ENCODE measurements at places on chromosomes 4 and X. TPM values are rescaled to one million over a fixed set of nuclear protein-coding genes. Genes with fewer than 3 reads are reported as not detected.

- no peak for DNase-seq
- H3K27me3 ChIP-seq: no peaks in the 10 kb centered on the region
- H3K4me3 ChIP-seq: peak overlapping the region; percentile 85
These were observed 725 bp downstream of the SMC1A start for GRCh38 chrX:53421772-53422085.

- H3K4me1 ChIP-seq: no peaks in the 10 kb centered on the region
- no peak overlapping the region for H3K27ac ChIP-seq
- DNase-seq: no peak
- H3K4me3 ChIP-seq: no peak overlapping the region
- no peaks in the 10 kb centered on the region for H3K27me3 ChIP-seq
These were observed 234.6 kb downstream of the AFAP1 start for GRCh38 chr4:7705062-7705461.

DNA sequence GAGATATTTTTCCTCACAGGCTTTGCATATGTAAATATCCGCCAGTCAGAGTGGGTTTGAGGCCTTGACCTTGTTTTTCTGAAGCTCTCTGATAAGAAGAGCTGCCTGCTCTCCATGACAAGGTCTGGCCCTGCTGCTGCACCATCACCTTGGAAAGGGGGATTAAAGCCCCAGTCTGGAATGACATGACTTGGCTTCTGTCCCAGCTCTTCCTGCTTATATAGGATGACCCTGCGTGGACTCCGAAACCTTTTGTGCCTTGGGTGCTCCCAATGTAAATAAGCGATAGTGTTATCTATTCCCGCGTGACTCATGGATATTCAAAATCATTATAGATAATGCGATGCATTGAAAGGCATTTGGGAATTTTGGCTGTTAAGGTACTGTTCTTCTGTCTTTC is 139.3 kb downstream of the BMPR1B start:
- H3K4me3 ChIP-seq: no peak overlapping the region
- peaks cover 7% of the 10 kb centered on the region for H3K4me1 ChIP-seq
- no peak for DNase-seq
- H3K27ac ChIP-seq: no peak overlapping the region

DNA sequence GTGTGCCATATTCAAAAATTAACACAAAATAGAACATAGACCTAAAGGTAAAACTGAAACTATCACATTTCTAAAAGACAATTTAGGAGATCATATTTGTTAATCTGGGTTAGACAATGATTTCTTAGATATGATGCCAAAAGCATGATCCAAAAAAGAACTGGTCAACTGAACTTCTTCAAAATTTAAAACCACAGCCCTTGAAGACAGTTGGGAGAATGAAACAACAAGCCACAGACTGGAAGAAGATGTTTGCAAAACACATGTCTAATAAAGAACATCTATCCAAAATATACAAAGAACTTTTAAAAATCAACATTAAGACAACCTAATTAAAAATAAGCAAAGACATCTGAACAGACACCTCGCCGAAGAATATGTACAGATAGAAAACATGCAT is 19.5 kb downstream of the COMMD8 start:
- H3K27ac ChIP-seq: no peak overlapping the region
- H3K36me3 ChIP-seq: no peaks in the 10 kb centered on the region
- no peak overlapping the region for H3K4me3 ChIP-seq
- DNase-seq: no peak
- no peaks in the 10 kb centered on the region for H3K4me1 ChIP-seq

Gene ADH7
- not detected for total RNA-seq

GRCh38 chr4:127880763-127881562 is at the start of gene PLK4:
PLK4 (plus strand) TSS chr4:127880893; CDS start chr4:127881135, 242 bp downstream.
- peak within 1 kb of the TSS; percentile 85 for H3K4me3 ChIP-seq
- H3K36me3 ChIP-seq: no peaks in the 10 kb centered on the region
- H3K27ac ChIP-seq: peak within 1 kb of the TSS; percentile 72
- peak; percentile 96 for DNase-seq

Gene PGAM4
- total RNA-seq: not detected

DNA sequence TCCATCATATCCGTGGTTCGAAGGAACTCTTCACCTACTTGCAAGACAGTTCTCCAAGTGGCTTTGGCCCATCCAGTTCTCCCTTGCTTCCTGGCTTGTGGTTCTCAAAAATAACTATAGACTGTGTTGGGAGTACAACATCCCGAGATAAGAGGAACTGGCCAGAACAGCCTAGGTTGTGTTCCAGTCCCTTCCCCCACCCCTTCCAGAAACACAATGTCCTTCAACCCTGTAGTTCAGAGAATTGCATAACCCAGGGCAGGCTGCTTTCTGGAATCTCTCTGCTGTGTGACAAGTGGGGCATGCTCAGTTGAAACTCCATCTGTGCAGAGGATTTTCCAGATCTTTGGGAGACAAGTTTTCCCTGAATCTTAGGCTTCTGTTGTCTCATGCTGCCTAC is 206.5 kb downstream of the PCDH10 start:
- H3K4me3 ChIP-seq: no peak overlapping the region
- no peaks in the 10 kb centered on the region for H3K4me1 ChIP-seq
- no peak overlapping the region for H3K27ac ChIP-seq
- no peaks in the 10 kb centered on the region for H3K36me3 ChIP-seq

DNA sequence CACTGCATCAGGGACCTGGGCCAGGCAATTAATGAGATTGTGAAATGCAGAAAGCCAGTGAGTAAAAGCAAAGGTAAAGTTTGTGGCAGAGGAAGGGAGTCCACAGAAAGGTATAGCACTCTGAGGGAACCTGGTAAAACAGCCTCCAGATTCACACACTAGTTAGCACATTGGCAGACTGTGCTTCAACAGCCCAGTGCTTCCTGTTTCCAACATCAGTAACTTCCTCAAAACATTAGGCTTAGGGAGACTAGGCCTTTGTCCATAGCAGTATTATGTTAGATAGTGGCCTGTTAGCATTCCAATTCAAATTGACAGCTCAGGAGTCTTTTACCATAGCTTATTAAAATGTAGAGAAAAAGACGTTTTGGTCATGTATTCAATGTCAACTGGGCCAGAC is 582.6 kb upstream of the ACTRT1 start:
- H3K36me3 ChIP-seq: no peaks in the 10 kb centered on the region
- no peak overlapping the region for H3K4me3 ChIP-seq
- no peak overlapping the region for H3K27ac ChIP-seq
- no peaks in the 10 kb centered on the region for H3K4me1 ChIP-seq

DNA sequence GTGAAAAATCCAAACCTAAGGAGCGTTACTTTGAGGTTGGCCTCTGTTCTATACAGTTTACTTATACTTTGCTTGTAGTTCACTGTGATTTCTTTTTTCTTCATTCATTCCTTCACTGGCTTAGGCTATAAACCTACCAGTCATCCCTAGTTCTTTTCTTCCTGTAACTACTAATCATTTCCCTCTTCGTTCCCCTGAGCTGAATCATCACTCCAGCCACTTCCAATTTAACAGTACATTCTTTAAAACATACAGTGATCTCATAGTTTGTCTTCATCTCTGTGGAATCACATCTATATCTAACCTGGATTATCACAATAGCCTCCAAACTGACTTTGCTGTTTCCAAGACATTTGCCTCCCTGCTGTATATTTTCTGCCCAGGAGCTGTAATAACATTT is 25.2 kb upstream of the NPFFR2 start:
- H3K4me1 ChIP-seq: no peaks in the 10 kb centered on the region
- no peaks in the 10 kb centered on the region for H3K36me3 ChIP-seq
- DNase-seq: no peak
- no peak overlapping the region for H3K4me3 ChIP-seq

Gene FGF5
- total RNA-seq: not detected

GRCh38 chr4:3469386-3470243 is 6.5 kb downstream of the DOK7 start:
- no peak overlapping the region for H3K27ac ChIP-seq
- H3K36me3 ChIP-seq: no peaks in the 10 kb centered on the region
- no peak for DNase-seq
- H3K4me1 ChIP-seq: no peaks in the 10 kb centered on the region
- H3K4me3 ChIP-seq: no peak overlapping the region

- H3K4me1 ChIP-seq: peaks cover 3% of the 10 kb centered on the region
- no peaks in the 10 kb centered on the region for H3K27me3 ChIP-seq
- H3K27ac ChIP-seq: no peak overlapping the region
These were observed 269.2 kb downstream of the TRIML1 start for GRCh38 chr4:188408244-188409030.

Gene DCLK2
- total RNA-seq: 34.2 TPM

Gene ZNF185
- total RNA-seq: not detected

GRCh38 chr4:113344100-113344499 is 294.6 kb downstream of the ANK2 start:
- H3K4me1 ChIP-seq: no peaks in the 10 kb centered on the region
- no peak for DNase-seq
- peaks cover 7% of the 10 kb centered on the region for H3K36me3 ChIP-seq
- H3K27me3 ChIP-seq: no peaks in the 10 kb centered on the region
- H3K4me3 ChIP-seq: no peak overlapping the region
- no peak overlapping the region for H3K27ac ChIP-seq

DNA sequence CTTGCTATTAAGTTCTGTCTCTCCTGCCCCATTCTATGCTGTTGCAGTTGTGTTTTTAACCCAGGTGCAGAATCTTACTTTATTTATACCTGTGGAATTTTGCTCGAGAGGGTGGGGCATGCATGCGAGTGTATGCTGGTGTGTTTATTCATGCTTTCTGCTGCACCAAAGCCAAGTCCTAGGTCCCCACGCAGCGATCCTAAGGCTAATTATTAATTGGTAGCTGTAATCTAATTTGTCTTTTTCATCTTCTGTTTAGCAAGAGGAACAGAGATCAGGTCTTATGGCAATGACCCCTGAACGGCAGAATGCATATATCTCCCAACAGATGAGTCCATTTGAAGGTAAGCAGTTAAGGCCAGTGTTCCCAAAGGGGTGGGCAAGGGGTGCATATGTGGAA is 58.7 kb upstream of the MTM1 start:
- H3K27me3 ChIP-seq: no peaks in the 10 kb centered on the region
- H3K4me1 ChIP-seq: peaks cover 10% of the 10 kb centered on the region
- no peak overlapping the region for H3K27ac ChIP-seq
- DNase-seq: no peak
- H3K36me3 ChIP-seq: no peaks in the 10 kb centered on the region
- H3K4me3 ChIP-seq: no peak overlapping the region

GRCh38 chrX:37644381-37645305 is 40.9 kb upstream of the XK start:
- no peak overlapping the region for H3K4me3 ChIP-seq
- DNase-seq: no peak
- H3K27me3 ChIP-seq: no peaks in the 10 kb centered on the region
- H3K27ac ChIP-seq: no peak overlapping the region
- H3K4me1 ChIP-seq: no peaks in the 10 kb centered on the region

Gene AFM
- not detected for total RNA-seq

Gene MUC7
- not detected for total RNA-seq

DNA sequence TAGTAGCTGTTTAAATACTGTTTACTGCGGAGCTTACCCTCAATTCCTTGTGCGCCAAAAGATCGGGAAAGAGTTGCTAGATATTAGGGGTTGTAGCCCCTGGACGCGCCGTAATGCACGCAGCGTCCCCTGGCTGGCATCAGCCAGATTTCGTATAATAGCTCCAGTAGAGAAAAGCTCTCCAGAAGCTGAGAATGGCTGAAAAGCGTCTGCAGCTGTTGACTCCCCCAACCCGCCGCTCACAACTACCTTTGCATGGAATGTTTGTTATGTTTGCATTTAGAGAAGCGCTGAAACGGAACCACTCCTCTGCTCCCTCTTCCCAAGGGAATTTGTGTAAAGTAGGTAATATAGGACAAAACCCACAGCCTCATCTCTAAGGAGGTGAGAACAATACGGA is 3.7 kb downstream of the DOCK11 start:
- no peaks in the 10 kb centered on the region for H3K36me3 ChIP-seq
- no peak for DNase-seq
- no peak overlapping the region for H3K4me3 ChIP-seq
- H3K27me3 ChIP-seq: no peaks in the 10 kb centered on the region

DNA sequence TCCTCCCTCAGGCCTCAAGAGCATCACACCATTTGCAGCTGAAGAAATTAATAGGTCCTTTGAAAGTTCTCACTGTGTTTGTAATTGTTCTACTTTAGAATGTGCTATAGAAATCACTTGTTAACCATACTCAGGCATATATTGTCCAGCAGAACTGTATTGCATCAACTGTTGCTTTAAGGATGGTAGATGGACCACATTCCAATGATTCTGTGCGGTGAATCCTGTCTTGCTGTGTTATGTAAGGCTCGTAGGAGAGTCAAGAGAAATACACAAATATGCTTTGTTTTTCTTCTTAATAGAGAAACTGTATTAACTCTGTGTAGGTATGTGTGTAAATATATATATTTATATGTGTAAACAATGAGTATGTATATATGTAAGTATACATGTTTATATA is 6.3 kb upstream of the ADGRA3 start:
- no peak for DNase-seq
- H3K27ac ChIP-seq: no peak overlapping the region
- no peaks in the 10 kb centered on the region for H3K36me3 ChIP-seq

Gene CTAG2
- total RNA-seq: not detected

Data from ascending aorta (tissue), 2 donors.